ENCODE measurements at places on chromosomes 3 and 15.

DNA sequence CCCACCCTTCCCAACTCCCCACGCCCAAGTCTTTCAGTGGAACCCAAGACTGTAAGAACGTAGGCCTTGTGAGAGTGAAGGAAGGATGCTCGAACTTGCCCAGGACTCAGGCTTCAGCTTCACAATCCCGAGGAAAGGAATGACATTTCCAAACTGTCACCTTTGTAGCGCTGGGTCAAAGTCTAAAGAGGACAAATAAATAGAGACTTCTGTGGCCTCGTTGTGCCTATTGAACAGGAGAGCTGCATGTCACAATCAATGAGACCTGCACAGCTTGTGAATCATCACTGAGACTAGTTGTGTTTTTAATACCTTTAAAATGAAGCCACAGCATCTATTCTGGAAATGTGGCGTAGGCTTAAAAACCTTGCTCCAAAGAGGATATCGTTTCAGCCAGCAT, 222.8 kb upstream of the ST8SIA2 start:
- no peak for DNase-seq

DNA sequence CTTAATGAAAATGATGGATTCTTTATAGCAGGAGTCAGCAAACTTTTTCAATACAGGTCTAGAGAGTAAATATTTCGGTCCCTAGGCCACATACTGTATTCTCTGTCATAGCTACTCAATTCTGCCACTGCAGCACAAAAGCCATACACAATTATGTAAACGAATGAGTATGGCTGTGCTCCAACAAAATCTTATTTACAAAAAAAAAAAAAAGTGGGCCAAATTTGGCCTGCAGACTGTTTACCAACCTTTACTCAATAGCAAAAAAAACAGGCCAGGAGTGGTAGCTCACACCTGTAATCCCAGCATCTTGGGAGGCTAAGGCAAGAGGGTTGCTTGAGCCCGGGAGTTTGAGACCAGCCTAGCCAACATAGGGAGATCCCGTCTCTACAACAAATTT, 41.1 kb downstream of the TTBK2 start:
- DNase-seq, result no peak

DNA sequence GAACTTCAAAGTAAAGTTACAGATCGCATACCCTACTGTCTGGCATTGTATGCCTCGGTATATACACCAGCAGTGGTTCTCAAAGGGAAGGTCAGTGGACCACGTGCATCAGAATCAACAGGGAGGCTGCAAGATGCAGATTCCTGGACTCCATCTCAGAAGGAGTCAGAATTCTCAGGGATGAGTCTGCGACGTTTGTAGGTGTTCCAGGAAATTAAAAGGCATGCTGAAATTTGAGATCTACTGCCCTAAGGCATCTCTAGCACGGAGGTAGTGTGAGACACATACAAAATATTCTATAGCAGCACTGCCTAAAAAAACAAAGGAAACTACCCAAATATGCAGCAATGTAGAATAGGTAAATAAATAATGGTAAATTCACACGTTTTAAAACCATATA, 136.8 kb upstream of the BNIP2 start:
- DNase-seq, result no peak

- no peak for DNase-seq
Measured at GRCh38 chr15:25811481-25811906, 51.6 kb downstream of the ATP10A start.

GRCh38 chr3:133329626-133330025, 70.2 kb upstream of the BFSP2 start:
- DNase-seq, result no peak
